Suprapubic skin (tissue), 4 donors: ENCODE measurements at places on chromosomes 4 and X.

DNA sequence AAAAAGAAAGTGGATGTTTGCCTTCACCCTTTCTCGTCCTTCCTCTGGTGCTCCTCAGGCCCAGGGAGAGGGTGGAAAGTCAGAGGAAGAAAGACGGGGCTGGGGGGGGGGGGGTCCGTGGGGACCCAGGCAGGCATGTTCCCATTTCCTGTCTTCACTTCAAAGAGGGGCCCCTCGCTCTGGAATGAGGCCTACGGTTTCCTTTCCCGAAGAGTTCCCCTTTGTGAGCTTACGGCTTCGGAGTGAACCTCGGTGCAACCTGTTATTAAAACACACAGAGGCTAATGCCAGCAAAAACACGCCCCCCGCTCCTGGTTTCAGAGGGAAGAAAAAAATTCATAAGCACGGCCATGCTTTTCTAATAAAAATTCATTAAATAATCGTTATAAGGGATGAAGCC lies 40.1 kb downstream of the SHOX start:
- DNase-seq: no peak

DNA sequence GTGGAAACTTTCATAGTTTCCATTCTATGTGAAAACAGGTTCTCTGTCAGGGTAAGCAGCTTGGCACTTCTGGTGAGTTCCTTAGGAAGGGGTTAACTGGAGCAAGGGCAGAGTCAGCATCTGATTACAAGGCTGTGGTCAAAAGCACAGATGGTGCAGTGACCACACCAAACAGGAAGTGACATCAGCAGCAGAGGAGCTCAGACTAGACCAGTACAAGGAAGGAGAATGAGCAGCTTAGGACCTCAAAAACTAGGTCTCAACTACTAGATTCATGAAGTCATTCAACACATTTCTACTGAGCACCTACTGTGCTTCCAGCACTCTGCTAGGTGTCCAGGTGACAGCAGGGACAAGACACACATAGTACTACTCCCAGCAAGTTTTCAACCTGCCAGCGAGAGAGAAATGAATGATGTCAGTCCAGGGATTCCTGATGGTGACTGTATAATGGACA lies 130.2 kb downstream of the AMELX start:
- no peak for DNase-seq

- DNase-seq: no peak
These were observed 29.0 kb downstream of the TMPRSS11B start for GRCh38 chr4:68216501-68216900.

GRCh38 chrX:152893980-152894610 lies 3.8 kb upstream of the ZNF185 start:
- DNase-seq: no peak

GRCh38 chr4:142473218-142473959 lies 372.7 kb downstream of the INPP4B start:
- peak; percentile 72 for DNase-seq

DNA sequence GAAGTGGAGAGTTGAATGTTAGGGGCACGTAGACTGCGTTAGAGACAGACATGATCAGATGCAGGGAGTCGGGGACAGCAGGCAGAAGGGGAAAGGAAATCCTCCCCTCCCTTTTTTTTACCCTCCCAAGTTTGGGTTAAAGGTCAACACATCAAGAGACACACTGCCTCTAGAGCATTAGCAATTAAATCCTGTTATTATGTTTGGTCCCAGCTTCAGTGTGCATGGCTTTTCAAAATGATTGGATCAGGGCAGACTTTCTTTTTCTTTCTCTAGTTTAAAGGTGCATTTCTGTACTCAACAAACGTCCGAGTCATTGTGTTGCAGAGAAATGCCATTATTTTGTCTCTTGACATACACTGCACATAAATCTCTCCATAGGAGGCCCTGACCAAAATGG lies 63.9 kb downstream of the USP26 start:
- no peak for DNase-seq

GRCh38 chr4:147968641-147969040 lies 236.8 kb downstream of the ARHGAP10 start:
- DNase-seq: no peak
